Right lung (tissue), 10 donors: ENCODE measurements at places on chromosomes 2 and 18. TPM values are rescaled to one million over a fixed set of nuclear protein-coding genes. Genes with fewer than 3 reads are reported as not detected.

GRCh38 chr2:37005118-37005868, 39.0 kb upstream of the STRN start:
- no peak for DNase-seq

DNA sequence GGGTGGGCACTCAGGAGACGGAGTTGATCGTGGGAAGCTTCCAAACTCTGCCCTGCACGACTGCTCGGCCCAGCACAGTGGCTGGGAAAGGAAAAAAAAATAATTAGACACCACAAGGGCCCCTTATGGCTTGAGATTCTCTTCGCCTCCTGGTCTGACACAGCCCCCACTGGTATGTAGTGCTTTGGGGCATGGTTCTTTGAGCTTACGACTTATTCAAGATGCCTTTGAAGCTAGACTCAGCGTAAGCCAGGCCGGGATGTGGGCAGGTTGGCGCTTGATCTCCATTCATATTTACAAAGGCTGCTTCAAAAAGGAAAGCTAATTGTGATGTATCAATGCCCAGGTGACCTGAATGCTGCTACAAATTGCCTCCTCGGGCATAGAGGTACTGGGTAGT, 50.5 kb downstream of the CXCR4 start:
- no peak for DNase-seq

SNED1 gene
- polyA plus RNA-seq = 60.3 TPM

DNA sequence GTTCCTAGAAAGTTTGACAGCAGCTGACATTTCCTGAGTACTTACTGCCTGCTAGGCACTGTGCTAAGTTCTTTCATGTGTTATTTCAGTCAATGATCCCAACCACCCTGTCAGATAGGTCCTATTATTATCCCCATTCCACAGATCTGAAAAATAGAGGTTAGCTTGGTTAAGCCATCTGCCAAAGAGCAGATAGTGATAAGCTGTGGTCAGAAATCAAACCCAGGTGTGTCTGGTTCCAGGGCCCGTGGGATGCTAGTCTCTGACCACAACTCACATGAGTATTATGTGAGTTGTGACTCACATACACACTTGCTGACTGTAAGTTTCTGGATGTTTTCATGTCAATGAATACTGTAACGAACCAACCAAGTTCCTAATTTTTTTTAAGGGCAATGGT, 132.0 kb upstream of the APCDD1 start:
- no peak for DNase-seq

GRCh38 chr2:234650911-234651310, 154.0 kb upstream of the ARL4C start:
- no peak for DNase-seq

DNA sequence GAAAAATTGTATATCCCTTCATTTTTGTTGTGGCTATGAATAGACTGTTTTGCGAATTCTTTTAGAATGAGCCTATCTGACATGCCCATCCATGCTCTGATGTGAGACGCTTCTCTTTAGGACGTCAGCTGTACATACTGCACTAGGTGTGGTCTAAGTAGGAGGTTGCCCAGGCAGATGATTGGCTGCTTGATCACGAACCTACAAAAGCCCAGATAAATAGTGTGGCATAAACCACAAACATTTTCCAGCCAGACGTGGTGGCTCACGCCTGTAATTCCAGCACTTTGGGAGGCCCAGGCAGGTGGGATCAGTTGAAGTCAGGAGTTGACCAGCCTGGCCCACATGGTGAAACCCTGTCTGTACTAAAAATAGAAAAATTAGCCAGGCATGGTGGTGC, 251.8 kb downstream of the AGAP1 start:
- DNase-seq = no peak

DNA sequence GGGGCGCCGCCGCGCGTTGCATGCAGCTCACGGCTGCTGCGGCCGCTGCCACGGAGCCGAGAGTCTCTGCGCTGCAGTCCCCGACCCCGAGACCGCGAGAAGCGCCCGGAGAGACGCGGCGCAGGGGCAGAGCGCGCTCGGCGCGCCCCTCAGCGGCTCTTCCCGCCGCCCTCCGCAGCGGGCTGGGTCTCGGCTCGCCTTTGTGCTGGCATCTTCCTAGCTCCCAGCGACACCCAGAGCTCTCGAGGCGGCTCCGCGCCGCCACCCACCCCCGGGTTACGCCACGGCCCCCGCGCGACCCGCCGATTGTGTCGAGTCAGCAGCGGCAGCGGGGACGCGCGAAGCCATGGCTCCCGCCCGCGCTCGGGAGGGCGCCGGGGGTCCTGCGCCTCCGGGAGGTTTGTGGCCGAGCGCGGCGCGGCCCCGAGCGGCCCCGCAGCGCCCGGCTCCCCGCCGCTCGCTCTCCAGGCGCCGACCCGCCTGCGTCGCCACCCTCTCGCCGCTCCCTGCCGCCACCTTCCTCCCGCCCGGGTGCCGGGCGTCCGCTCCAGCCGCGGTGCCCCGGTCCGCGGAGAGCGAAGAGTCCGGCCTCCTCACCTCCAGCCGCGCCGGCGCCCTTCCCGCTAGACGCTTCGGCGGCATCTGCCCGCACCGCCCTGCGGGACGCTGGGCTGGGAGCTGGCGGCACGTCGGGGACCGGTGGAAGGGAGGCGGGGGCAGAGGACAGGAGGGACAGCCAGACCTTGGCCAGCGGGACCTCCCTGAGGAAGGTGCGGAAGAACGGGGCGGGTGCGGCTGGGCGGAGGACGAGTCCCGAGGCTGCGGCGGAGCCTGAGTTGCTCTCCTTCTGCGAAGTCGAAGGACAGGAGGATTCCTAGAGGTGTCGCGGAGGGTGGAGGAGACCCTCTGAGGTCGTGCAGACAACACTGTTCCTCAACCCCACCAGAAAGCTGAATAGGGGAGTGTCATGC, 46.3 kb upstream of the CCDC150 start:
- DNase-seq = peak; percentile 76

- DNase-seq = no peak
These were observed 31.3 kb downstream of the PSTPIP2 start for GRCh38 chr18:46040747-46041104.

DNA sequence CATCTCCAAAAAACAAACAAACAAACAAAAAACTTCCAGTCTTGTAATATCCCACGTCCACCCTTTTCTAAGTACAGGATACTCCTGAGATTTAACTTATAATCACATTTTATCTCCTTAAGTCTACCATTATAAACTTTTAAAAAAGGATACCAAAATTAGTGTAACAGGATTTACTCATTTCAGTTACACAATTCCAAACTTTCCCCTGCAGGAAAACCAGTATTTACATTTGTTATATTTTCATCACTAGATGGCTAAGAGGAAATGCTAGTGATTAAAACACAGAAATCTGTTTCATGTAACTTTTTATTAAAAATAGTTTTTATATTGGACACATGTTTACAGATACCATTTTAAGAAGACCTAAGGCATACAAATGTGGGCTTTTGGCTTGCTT, 27.5 kb downstream of the CFAP36 start:
- no peak for DNase-seq

ELOA2 gene
- not detected for polyA plus RNA-seq

CAD gene
- polyA plus RNA-seq = 31.7 TPM

DNA sequence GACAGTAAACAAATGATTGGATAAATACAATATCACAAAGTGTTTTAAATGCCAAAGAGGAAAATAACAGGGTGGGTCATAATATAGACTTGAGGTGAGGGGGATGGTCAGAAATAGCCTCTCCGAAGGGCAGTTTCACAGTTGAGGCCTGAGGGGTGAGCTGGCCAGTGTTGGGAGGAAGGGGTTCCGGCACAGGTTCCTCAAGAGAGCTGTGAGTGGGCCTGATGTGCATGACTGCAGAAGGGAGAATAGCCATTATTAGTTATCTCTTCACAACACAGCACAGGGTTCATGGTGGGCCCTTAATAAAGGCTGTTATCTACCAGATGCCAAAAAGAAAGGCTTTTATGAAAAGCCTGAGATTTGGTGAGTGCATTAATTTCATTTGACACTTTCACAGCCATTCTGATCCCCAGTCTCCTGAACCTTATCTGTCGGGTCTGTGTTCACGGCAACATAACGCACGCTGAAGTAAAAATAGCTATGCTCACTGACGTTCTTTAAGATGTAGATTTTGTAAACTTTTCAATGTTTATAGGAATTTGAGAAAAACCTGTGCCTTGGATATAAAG, 39.6 kb downstream of the POLR1A start:
- DNase-seq = no peak

- no peak for DNase-seq
These were observed 107.6 kb downstream of the SMAD7 start for GRCh38 chr18:48843162-48843561.

DNA sequence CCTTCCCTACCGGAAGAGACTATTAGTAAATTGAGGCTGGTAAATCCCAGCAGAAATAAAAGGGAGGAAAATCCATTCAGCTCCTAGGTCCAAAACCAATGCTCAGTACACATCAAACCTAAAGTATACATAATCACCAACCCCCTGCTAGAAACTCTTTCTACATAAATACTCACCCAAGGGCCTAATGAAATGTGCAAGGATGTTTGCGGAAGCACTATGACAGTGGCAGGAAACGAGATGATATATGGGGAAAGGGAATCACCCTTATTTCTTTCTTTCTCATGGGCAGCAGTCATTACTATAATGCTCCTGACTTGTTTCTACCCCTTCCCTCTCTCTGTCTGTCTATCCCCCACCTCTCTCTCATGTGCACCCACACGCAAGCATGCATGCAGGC, 1.3 kb upstream of the SCTR start:
- no peak for DNase-seq

DNA sequence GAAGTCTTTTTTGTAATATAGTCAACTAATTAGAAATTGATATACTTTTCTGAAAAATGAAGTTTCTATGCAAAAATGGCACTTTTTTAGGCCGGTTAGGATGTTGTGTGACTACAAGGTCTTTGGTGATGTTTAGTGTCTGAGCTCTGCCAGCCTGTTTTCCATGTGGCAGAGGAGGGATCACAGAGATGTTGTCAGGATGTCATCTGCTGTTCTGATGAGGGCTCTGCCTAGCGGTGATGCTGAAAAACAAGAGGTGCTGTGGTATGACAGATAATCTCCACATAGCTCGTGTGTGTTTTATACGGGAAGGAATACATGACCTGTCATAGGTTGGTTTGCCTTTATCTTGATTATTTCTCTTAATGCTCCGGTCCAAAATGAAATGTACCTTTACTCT, 12.0 kb upstream of the IAH1 start:
- no peak for DNase-seq

DNA sequence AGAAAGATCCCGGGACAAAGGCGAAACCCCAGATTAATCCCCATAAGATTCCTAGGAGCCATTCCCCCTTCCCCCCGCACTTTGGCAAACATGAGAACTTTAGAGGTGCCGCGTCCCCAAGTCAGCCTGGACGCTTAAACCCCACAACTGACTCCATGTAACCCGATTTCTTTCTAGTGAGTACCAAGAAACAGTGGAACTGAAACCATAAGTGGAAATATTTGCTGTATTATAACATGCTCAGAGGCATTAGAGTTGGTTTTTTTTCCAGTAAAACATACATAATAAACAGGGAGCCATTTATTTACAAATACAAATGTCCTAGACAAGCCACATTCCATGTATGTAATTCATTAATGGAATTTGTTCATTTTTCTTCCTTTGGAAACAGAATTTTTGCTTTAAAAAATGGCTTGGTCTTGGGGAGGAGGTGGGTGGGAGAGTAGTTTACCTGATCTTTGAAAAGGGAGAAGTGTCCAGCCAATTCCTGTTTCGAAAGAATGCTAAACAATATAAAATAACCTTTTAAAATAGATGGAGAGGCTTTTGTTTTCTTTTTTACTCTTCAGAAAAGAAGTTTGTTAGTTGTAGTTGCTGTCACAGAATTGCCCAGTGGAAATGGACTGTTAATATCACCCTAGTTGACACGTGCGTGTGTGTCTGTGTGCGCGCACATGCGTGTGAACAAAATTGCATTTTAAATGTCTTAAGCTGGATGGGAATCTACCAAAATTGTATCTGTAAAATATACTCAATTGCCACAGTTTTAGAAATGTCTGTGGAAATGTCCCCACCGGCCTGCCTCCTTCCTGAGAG, 10.6 kb downstream of the POU3F3 start:
- DNase-seq = no peak

- no peak for DNase-seq
These were observed 17.4 kb upstream of the SCG2 start for GRCh38 chr2:223619486-223620129.

- DNase-seq = no peak
These were observed 90.5 kb downstream of the ICOS start for GRCh38 chr2:204027091-204027490.

NR4A2 gene
- polyA plus RNA-seq = 1.9 TPM

DCC gene
- polyA plus RNA-seq = 4.4 TPM

- DNase-seq = peak; percentile 25
These were observed 253.9 kb downstream of the OSR1 start for GRCh38 chr2:19104503-19104902.

NEMP2 gene
- 17.2 TPM for polyA plus RNA-seq

GRCh38 chr2:139296672-139297209, 516.6 kb upstream of the NXPH2 start:
- no peak for DNase-seq

DNA sequence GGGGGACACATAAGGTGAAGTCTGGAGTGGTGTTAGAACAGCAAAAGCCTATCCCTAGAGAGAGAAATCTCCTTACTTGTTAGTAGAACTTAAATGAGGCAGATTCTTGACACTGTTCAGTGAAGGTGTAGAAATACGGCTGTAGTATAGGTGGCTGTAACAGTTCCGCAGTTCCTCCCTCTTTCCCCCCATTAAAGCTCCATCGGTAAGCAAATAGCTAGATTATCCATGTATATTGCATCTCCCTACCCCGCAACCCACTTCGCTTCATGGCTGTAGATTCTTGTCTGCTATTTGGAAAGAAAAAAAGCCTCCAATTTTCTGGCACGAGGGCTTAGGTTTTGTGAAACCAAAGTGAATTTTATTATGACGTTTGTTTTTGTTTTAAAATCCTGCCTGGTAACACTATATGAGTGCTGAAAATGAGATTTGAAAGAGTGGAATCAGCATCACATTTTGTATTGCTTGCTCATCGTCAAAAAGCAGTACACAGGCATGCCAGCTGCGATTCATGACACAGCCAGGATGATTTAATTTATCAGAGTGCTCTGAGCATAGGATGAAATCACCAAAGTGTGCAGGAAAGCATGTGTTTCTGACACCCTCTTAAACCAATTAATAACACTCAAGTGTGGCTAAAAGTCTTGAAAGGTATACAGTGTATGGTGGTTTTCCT, 1.4 kb downstream of the FAM171B start:
- DNase-seq = peak; percentile 23

MOGAT1 gene
- not detected for polyA plus RNA-seq

- no peak for DNase-seq
These were observed 58.1 kb upstream of the ZC3H15 start for GRCh38 chr2:186427970-186428369.

DNA sequence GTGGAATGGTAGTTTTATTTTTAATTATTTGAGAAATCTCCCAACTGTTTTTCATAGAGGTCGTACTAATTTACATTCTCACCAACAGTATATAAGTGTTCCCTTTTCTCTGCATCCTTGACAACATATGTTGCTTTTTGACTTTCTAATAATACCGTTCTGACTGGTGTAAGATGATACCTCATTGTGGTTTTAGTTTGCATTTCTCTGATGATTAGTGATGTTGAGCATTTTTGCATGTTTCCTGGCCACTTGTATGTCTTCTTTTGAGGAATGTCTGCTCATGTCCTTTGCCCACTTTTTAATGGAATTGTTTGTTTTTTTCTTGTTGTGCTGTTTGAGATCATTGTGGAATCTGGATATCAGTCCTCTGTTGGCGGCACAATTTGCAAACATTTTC, 242.5 kb downstream of the ZNF521 start:
- DNase-seq = no peak
